Ammon's horn (tissue), 1 donor: ENCODE measurements at places on chromosomes 1 and 21.
A peak's percentile ranks its signal among the peaks of the same experiment; 100 is the strongest.

- no peak for DNase-seq
Measured at GRCh38 chr1:29488086-29488793, 251.9 kb downstream of the PTPRU start.

DNA sequence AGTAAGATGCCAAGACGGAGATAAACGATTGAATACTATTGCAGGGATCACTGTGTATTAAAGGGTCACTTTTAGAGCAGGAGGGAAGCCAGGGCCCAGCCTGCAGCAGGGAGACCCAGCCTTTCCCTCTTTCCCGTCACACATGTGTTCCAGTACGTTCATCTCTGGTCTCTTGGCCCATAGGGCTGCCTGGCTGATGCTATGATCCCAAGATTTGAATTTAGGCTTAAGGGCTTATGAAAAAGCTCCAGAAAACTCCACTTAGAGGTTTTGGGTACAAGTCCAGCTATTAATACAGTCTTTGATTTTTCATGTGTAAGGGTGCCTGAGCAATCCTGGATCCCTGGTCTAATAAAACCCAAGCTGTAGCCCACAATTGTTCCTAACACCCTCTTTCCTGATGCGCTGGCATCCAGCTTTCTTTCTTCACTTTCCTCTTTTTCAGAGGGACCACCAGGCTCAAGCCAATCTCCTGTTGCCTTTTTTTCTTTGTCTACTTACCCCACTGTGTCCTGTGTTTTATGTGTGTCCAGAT lies 359.6 kb upstream of the USP24 start:
- no peak for DNase-seq

- DNase-seq: no peak
Measured at GRCh38 chr1:110465814-110466380, 14.9 kb downstream of the PROK1 start.

DNA sequence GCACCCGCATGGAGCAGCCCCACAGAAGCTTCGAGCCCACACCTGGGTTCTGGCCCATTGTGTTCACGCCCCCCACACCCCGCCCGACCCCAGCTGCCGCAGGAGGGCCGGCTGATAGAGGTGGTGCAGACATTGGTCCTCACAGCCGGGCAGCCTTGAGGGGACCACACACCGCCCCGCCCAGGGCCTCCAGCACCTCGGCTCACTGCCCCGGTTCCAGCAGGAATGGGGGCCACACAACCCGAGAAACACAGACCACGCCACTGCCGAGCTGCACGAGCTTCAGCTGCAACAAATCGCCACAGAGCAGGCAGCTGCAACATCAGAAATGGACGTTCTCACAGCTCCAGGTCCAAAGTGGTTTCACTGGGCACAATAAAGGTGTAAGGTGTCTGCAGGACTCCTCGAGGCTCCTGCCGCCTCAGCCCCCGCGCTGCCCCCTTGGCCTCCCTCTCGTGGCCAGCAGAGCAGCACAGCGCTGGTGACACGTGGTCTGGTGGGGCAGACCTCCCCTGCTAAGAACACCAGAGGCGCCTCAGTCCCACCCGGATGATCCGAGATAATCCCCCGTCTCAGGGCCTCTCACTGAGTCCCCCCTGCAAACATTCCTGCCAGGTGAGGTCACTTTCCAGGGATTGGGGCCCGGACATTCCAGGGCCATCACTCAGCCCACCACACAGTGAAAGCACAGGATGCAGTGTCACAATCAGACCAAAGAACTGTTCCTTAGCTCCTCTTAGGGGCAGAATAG lies 62.3 kb upstream of the ADARB1 start:
- no peak for DNase-seq

GRCh38 chr1:50631161-50631560 lies 207.9 kb upstream of the DMRTA2 start:
- no peak for DNase-seq

- no peak for DNase-seq
Measured at GRCh38 chr1:193014400-193014799, 44.8 kb downstream of the UCHL5 start.

DNA sequence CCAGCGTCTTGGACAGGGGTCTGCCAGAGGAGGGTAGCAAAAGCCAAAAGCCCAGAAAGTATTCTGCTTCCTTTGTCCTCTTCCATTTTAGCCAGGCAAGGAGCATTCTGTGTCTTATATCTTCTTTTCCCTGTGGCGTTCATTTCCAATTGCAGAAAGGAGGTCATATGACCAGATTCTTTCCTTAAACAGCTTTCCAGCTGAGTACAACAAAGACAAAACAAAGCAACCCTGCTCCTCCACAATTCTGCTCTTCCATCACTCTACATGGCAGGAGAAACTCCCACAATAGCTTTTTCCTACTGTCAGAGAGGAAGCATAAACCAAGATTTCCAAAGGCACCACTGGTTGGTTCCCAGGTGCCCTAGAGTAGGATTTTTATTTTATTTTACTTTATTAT lies 19.7 kb downstream of the ENSA start:
- peak; percentile 19 for DNase-seq

DNA sequence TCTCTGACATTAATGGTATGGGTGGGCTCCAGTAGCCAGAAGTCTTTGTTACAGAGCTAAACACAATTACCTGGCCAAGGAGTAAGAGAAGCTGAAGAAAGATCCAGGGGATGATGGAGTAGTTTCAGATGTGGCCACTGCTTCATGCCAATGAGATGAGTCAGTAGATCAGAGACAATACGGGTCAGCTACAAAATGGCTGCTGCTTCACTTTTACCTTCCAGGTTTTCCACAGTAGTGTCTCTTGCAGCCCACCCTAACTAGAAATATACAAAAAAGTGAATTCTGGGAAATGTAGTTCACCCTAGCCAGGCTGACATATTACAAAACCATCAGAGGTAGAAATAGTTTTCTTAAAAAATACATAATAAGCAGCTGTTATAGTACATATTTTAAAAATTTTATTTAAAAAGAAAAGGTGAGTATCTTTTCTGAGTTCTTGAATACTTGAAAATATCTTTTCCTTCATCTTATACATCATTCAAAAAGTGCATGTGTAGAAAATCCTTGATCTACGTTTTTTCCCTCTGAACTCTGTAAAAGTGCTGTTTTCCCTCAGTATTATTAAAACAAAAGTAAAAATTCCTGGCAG lies 36.1 kb downstream of the LRIF1 start:
- DNase-seq: no peak
